ENCODE measurements at places on chromosomes 2 and 18.

DNA sequence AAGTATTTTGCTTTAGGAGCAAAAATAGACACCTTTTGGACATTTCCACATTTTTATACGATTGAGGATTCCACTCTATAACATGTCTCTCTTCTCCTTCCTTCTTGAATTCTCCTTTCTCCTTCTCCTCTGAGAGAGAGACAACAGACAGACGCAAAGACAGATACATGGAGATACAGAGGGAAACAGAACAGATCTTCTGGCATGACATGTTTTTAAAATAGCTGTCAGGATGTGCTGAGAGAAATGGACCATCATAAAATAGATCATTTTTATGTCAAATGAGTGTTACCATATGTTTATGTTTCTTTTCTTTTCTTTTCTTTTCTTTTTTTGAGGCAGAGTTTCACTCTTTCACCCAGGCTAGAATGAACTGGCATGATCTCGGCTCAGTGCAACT, 44.4 kb upstream of the ZNF532 start:
- DNase-seq = no peak

DNA sequence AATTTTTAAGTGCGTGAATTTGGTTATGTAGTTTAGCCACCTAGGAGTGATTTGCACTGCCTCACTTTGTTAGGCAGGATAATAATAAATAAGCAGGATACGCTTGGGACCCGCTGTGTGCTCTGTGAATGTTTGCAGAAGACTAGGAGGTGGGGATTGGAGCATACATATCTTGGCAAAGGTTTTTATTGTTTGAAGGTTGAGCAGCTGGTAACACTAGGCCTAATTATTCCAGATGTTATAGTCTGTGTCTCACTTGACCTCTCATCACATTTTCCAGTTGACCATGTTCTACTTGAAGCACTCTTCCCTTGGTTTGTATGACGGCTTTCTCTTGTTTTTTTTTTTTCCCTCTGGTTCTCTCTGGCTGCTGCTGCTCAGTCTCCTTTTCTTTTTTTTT, 42.7 kb downstream of the FHOD3 start:
- no peak for DNase-seq

- no peak for DNase-seq
Observed at GRCh38 chr2:167860082-167860481, 387.3 kb downstream of the STK39 start.

DNA sequence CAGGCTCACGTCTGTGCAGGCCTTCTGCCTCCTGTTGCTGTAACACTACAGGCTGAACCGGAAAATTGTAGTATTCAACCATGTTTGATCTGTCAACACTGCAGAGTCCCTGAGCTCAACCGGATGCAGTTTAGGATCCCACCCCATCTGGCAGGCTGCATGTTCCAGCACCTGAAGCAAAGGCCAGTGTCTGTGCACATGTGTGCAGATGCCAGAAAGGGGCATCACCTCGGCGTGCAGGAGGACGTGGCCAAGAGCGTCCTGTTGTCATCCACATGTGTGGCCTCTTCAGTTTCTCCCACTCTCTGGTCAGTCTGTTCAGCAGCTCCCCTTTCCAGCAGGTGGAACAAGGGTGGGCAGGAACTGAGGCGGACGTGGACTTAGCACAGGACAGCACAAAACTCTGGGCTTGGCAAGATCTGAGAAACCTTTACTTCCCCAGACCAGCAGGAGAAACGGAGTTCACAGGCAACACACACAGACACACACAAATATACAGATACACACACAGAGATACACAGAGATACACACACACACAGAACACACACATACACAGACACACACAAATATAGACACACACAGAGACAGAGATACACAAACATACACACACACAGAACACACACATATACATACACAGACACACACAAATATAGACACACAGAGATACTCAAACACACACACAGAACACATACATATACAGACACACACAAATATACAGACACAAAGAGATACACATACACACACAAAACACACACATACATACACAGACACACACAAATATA, 111.3 kb downstream of the NDUFA10 start:
- no peak for DNase-seq

- DNase-seq = no peak
Observed at GRCh38 chr2:152298754-152299153, 36.2 kb upstream of the FMNL2 start.

GRCh38 chr2:177921726-177922125, 150.9 kb downstream of the PDE11A start:
- DNase-seq = no peak

- no peak for DNase-seq
Observed at GRCh38 chr2:178498137-178498536, 17.9 kb downstream of the PLEKHA3 start.

DNA sequence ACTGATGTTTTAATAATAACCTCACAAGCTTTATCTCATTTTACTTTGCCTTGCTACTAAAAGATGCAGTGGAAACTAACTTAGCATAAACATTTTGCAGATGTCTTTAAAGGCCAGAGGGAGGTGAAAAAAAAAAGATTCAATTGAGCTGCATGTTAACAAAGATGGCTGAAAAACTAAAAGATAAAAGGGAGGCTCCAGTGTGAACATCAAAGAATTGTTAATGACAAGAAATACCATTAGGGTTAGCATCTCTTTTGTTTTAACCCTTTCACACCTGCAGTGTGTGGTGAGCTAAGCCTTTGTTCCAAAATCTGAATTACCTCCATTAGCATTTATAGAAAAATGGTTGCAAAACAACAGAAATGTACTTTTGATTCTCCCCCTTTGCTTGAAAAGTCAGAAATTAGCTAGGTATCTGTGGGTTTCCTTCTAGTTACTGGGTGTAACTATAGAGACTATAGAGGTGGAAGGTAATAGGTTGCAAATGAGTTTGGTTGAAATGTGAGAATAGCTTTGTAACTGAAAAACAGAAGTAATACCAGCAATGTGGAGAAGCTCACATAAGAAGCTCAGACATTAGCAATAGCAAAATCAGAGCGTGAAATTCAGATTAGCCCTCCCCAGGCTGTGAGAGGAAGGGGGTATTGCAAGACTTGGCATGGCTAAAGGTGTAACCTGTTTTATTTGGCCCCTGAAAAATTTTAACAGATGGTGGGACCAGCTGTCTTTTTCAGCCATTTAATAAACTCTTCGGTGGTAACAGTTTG, 34.8 kb upstream of the SP5 start:
- DNase-seq = no peak

GRCh38 chr18:58970943-58971790, 106.5 kb downstream of the ZNF532 start:
- DNase-seq = no peak

DNA sequence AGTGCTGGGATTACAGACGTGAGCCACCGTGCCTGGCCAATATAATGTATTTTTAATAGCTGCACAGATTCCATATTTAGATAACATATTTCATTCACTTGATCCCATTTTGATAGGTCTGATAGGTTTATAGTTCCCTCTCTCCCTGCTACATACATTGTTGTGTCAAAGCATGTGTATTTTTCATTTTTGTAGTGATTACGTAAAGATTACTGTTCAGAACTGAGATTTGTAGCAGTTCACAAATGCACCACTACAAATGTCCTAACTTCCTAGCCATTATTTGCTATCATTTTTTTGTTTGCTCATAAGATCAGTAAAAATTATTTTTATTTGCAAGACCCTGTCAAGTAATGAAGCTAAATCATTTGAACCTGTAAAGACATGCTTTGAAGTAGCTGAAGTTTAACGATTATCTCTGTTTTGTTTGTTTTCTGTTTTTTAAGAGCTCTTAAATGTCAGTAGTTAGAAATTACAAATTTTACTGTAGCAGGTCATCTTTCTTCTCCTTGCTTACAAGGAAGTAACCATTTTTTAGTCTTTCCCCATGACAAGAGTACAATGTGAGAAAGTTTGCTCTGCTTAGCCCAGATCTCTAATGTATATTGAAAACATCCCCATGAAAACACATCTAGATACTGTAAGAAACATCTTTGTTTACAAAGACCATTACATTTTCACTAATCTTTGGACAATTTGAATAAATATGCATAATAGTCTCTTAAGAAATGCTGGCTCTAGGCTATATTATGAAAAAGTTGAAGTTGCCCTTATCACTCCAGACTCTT, 54.1 kb downstream of the EML4 start:
- DNase-seq = no peak

DNA sequence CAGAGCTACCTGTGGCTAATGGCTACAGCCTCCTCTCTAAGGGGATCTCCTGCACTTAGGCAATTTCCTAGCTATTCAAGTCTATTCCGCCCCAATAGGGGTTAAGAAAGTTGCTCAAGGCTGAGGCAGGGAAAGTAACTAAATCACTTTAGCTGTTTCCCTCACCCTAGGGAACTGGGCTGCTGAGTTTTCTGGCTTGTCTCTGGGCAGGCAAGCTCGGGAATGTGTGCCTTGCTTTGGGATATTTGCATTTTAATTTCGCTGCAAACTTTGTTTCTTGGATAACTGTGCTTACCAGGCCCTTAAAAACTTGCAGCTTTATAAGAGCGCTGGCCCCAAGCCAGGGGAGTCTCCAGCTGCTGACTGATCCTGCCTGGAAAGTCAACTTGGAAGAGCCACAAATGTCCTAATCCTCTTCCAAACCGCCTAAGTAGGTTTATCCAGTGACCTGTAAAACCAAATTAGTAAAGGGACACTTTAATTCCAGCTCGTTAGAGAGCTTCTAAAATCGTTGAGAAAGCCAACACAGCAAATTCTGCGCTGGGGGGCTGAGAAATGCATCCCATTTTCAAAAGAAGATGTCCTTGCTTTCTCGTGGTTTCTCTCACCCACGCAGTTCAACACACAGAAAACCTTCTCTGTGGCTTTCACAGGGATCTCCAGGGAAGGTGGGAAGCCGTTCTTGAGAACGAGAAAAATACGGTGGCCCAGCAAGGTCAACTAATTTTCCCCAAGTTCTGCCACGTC, 59.5 kb upstream of the SP3 start:
- no peak for DNase-seq

GRCh38 chr2:42167458-42167857, 1.7 kb upstream of the EML4 start:
- no peak for DNase-seq

GRCh38 chr18:63140997-63141777, 178.4 kb downstream of the BCL2 start:
- DNase-seq = no peak

DNA sequence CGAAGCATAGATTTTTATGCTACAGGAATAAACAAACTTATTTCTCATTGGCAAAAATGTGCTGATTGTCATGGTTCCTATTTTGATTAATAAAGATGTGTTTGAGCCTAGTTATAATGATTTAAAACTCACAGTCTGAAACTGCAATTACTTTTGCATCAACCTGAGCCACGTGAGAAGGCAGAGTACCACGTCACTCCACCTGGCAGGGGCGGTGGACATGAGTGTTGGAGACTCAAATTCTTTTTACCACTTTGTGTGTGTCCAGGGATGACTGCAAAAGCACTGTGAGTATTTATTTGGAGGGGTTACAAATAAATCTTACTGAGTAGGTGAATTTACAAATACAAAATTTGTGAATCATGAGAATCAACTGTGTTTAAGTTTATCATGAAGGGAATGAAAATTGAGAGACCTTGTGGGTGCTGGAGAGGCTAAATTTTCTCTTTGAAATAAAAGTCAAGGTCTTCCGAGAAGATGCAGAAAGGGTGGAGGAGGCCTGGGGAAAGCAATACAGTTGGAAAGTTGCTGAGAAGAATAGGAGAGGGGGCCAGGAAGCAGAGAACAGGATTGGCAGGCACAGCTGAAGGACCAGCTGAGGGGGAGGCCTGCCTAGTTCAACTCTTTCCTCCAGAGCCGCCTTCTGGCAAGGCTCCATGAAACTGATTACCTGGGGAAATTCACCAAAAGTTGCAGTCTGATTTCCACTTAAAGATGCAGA, 316.4 kb downstream of the MYCN start:
- no peak for DNase-seq

- no peak for DNase-seq
Observed at GRCh38 chr2:168717790-168718502, 84.5 kb upstream of the NOSTRIN start.

- DNase-seq = no peak
Observed at GRCh38 chr2:40300391-40300790, 151.5 kb downstream of the SLC8A1 start.

- no peak for DNase-seq
Observed at GRCh38 chr2:98539056-98539735, 69.1 kb downstream of the COA5 start.

GRCh38 chr2:13826314-13826853, 806.1 kb upstream of the LRATD1 start:
- no peak for DNase-seq

Data from stimulated activated CD4-positive, alpha-beta T cell treated with anti-CD3 and anti-CD28 coated beads, Interleukin-12 subunit alpha, Interleukin-12 subunit beta, amount 100 ng/mL, for 24 hours (primary cell).